ENCODE measurements at places on chromosomes 7 and 10. TPM values are rescaled to one million over a fixed set of nuclear protein-coding genes. Genes with fewer than 3 reads are reported as not detected.

DNA sequence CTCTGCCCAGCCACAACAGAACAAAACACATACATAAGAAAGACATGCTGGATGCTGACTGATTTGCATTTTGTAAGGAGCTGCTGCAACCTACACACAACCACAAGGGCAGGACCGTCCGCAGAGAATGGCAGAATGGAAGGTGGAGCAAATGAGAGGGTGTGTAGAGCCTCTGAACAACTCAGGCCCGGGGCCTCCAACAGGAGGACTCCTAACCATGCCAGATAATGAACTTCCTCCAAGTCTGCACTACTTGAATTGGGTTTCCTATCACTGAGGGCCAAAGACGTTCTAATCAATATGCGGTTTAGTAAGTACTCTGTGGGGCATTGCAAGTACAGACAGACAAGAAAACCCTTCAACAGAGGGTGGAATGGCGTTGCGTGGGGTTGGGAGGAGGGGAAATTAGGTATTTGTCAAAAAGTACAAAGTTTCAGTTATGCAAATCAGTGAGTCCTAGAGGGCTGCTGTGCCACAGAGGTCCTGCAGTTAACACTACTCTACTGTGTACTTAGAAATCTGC is 14.6 kb downstream of the VOPP1 start:
- DNase-seq, result no peak

GRCh38 chr7:112701456-112701855 is 88.7 kb downstream of the TMEM168 start:
- no peak for DNase-seq

DNA sequence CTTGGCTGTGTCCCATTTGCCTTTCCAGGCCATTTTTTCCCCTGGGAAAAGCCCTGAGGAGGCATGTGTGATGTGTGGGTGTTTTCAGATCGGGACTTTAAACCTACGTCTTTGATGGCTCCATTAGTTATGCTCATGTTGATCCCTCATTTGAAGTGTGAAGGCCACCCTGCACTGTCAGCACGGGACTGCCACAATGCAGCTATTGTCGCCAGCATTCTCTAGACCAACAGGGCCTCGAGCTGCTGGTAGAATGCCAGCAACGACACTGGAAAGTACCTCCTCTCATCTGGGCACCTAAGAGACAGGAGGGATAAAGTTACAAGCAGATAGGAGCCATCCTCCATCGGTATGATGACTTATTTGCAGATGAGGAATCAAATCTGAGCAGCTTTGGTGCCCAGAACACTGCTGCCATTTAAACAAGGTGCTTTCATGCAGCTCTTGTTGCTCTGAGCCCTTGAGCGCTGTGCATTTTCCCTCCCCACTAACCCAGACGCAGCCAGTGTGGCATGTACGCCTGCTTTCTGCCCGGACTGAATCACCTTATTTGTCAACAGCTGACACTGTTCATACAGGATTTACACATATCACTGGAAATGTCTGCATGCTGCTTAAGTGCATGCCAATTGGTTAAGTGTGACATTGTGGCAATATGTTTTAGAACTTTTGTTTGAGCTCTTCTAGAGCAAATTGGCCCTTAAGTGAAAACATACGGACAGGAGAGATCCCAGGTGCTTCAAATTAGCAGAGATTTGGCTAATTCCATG is 175.0 kb upstream of the PITRM1 start:
- no peak for DNase-seq

GRCh38 chr7:20038676-20039075 is 178.5 kb downstream of the MACC1 start:
- DNase-seq, result no peak

GRCh38 chr7:112383671-112384417 is 66.4 kb upstream of the IFRD1 start:
- DNase-seq, result no peak

GRCh38 chr7:146185844-146186243 is 69.2 kb downstream of the CNTNAP2 start:
- DNase-seq, result no peak

DNA sequence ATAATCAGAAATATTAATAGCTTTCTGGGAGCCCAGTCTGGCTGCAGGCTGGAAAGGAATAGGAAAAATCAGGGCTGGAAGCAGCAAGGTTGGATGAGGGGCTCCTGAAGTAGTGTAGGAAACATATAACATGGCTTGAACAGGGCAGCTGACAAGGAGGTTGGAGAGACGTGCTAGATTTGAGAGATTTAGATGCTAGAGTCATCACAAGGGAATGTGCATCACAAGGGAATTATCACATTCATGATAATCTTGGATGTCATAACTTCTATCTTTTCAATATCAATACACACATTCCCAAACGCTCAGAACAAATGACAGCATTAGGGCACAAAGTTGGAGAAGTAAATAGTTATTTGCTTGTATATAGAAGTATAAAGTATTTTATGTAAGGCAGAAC is 120.9 kb upstream of the EGFR start:
- no peak for DNase-seq

DNA sequence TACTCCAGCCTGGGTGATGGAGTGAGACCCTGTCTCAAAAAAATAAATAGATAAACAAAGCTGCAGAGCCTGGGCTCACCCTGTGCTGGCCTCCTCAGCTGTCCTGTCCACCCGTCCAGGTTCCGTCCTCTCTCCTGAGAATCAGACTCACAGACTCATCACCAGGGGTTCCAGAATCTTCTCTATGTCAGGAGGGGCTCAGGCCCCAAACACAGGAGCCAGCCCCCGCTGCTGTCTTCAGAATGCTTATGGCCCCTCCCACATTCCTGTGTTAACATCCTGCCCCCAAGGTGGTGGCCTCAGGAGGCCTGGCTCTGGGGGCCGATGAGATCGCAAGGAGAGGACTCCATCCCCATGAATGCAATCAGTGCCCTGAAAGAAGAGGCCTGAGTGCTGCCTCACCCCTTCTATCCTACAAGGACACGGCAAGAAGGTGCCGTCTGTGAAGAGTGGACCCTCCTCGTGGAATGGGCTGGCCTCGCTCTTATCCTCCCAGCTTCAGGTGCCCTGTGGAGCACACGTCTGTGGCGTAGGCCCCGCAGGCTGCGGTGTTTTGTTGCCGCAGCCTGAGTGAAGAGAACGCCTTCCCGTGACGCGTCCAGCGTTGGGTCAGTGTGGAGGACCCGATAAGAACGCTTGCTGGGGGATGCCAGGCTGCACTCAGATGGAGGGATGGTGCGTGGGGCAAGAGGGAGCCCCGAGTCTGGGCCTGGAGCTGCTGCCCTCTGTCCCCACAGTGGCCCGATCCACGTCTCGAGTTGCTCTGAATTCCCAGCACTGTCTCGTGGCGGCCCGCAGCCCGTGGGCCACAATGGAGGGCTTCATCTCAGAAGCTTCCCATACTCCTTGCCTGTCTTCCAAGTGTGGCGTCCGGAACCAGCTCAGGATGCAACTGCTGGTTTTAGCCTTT is 77.1 kb downstream of the INPP5A start:
- no peak for DNase-seq

DNA sequence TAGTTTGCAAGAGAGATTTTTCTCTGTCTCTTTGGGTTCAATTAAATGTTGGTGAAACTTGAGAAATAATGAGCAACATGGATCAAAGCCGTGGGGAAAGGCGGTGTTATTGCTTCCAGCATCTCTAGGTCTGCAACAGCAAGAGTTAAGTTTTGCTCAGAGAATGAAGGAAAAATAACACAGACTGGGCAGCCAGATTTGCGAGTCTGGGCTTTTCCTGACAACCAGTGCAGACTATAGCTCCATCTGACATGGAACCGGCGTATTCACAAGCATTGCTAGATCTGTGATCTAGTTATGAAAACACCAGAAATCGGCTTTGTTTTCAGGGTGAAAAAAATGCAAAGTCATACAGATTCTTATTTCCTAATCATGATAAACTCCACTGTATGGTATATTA is 110.4 kb downstream of the CAMK1D start:
- no peak for DNase-seq

DNA sequence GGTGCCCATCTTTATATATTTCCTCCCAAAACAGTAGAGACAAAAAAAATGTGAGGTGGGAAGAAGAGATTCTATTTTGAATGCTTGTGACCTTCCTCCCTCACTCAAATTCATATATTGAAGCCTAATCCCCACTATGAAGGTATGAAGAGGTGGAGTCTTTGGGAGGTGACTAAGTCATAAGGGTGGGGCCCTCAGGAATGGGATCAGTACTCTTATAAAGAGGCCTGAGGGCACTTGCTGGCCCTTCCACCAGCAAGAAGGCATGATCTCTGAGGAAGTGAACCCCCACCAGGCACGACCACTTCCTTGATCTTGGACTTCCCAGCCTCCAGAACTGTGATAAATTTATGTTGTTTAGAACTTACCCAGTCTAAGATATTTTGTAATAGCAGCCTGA is 517.2 kb upstream of the CNTNAP2 start:
- no peak for DNase-seq

GRCh38 chr10:72297281-72297804 is 23.6 kb downstream of the DDIT4 start:
- DNase-seq, result no peak

- no peak for DNase-seq
Measured at GRCh38 chr10:639751-640672, 49.5 kb downstream of the DIP2C start.

DNA sequence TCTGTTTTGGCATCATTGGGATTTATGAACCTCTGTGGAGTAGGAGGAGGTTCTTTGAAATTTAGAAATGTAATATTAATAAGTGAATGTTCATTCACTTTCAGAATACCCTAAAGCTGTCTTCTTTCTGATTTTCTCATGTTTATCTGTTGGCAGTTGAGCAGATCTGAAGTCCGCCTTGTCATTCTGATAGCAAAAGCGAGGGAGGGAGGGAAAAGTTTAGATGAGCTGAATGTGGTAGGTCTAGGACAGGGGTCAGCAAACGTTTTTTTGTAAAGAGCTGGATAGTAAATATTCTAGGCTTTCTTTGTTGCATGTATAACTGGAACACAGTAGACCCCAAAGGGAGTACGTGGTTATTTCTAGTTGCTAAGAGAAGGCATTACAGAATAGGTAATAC is 94.4 kb upstream of the GATA3 start:
- no peak for DNase-seq

GRCh38 chr10:94351089-94351488 is 11.7 kb downstream of the NOC3L start:
- DNase-seq, result no peak

- no peak for DNase-seq
Measured at GRCh38 chr10:103632247-103632642, 138.7 kb downstream of the NEURL1 start.

- no peak for DNase-seq
Measured at GRCh38 chr7:101258243-101258731, 13.4 kb upstream of the FIS1 start.

DNA sequence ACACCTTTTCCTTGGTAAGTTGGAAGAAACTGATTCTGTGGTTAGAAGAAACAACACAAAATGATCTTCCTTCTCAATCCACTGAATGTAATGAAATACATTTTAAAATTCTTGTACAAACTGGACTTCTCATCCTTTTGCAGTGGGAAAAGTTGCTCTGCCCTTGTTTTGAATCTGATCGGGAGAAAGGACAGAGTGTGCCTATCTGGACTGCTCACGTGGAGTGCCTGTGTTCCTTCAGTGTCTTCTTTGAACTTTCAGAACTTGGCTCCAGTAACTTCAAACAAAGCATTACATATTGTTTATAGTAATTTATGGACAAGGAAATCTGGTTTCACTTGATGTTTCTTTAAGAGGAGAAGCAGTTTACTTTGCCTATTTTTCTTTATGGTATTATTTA is 17.1 kb downstream of the SLC26A3 start:
- no peak for DNase-seq

DNA sequence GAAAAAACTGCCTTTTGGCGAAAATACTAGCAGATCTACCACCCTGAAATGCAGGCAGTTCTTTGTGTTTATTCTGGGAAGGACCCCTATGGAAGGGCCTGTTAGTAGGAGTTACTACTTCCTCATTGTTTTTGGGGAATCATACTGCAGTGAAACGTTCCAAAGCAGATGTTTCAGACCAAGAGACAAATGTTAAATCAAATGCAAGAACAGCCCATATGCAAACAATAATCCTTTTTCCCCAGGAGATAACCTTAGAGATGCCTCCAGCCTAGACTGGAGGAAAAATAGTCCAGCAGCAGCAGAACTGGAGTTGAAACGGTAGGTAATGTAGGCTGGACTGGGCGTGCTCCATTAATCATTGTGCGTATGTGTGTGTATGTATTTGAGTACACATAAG is 65.9 kb upstream of the VWDE start:
- DNase-seq, result no peak

The ACHE gene
- total RNA-seq, result 4.8 TPM

The SFTPA2 gene
- not detected for total RNA-seq

The C10orf120 gene
- total RNA-seq, result not detected

The ITPRID1 gene
- 0.13 TPM for total RNA-seq

The HTR5A gene
- not detected for total RNA-seq

All from H1 (cell line).